ENCODE measurements at places on chromosomes 6 and 20.

GRCh38 chr6:30686009-30686907 is at the start of gene PPP1R18:
Gene PPP1R18 (minus strand): TSS chr6:30686645. CDS start chr6:30686018, 627 bp downstream.
- peak; percentile 54 for DNase-seq

GRCh38 chr6:133114973-133115372 is 126.2 kb upstream of the EYA4 start:
- DNase-seq: no peak

GRCh38 chr6:67629258-67629657 is 1005.8 kb upstream of the ADGRB3 start:
- DNase-seq: no peak

GRCh38 chr6:120899932-120900331 is 434.3 kb downstream of the TBC1D32 start:
- no peak for DNase-seq

- DNase-seq: no peak
Measured at GRCh38 chr20:17643531-17644188, 38.4 kb downstream of the RRBP1 start.

GRCh38 chr20:51100617-51101016 is 77.7 kb upstream of the KCNG1 start:
- no peak for DNase-seq

DNA sequence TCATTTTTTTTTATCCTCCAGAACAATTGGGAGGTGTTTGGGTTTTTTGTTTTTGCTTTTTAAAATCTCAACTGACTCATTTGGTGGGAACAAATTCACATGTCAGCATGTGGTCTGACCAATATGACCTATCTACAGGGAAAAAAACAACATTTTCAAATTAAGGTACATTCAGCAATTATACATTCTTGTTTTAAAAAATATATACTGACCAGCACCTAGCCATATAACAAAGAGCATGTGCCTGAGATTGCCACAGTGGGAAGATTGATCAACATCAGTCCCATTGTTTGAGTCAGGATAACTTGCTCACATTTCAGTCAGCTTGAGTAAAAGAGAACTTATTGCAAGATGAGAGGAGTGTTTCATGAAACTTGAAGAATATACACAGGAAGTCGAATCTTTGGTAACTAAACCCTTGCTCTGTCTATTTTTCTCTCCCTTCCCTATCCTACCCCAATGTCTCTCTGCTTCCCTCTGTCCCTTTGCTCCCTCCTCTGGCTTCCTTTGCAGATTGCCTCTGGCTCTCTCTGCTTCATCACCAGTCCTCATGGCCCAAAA is 163.2 kb upstream of the TAB2 start:
- no peak for DNase-seq

GRCh38 chr20:3784216-3784853 is 2.2 kb downstream of the CENPB start:
- DNase-seq: no peak

GRCh38 chr20:63121749-63122405 is 94.1 kb downstream of the YTHDF1 start:
- no peak for DNase-seq

DNA sequence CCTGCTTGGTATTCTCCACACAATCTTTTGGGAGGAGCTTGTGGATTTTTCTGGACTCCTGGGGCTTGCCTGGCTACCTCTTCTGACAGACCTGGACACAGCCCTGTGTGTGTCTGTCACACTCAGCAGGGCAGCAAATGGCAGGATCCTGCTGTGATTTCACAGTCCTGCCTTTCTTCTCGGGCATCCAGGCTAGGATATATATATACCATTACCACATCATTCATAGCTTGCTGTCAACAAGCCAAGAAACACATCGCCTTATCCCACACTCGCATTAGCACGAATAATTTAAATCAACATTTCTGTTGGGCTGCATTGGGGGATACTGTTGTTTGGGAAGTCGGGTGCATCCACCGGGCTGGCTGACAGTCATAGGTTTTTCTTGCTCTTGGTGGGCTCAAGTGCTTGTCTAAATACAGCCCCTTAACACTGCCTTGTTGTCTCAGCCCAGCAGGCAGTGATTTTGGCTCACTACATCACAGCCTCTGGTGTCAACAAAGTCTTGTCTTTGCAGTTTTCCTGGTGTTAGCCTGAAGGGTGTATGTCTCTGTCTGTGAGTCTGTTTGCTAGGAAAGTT is 154.9 kb upstream of the FERMT1 start:
- no peak for DNase-seq

- no peak for DNase-seq
Measured at GRCh38 chr6:115997990-115998585, 62.6 kb downstream of the FRK start.

DNA sequence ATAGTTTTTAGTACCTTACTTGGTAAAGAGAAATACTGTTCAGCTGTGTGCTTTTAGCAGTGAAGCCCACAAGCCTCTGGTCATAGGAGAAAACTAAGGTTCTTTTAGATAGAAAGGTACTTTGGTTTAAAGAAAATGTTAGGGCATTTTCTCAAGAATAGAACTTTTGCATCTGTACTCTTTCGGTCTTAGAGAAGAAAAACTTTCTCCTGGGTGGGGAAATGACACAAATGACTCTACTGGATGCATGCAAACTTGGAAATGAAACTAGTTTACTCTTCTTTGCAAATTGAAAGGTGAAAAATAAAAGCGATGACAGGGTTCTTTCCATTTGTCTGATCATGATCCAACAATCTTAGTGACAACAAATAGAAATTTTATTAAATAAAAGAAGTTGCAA is 2.1 kb upstream of the TMEM217 start:
- no peak for DNase-seq

- DNase-seq: no peak
Measured at GRCh38 chr6:149111556-149112115, 205.9 kb upstream of the TAB2 start.

GRCh38 chr20:6613280-6613861 is 154.1 kb upstream of the BMP2 start:
- DNase-seq: no peak

GRCh38 chr6:45118754-45119153 is 209.4 kb upstream of the RUNX2 start:
- DNase-seq: no peak

DNA sequence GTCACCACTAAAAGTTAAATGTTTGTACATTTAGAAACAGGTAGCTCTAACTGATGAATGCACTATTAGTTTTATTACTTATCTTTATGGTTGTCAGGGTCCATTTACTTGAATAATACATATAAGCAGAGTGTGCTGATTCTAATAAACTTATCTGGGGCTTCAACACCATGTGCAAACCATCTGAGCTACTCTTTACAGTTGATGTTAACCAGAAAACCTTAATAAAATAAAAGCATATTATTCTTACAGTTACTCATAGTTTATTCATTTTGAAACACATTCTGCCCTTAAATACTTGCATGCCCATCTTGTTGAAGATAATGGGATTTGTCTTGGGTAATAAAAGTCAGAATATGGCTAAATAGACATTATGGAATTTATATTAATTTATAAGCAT is 1042.2 kb downstream of the EPHA7 start:
- DNase-seq: no peak

- DNase-seq: peak; percentile 95
Measured at GRCh38 chr6:137873273-137873762, 6.3 kb downstream of the TNFAIP3 start.

DNA sequence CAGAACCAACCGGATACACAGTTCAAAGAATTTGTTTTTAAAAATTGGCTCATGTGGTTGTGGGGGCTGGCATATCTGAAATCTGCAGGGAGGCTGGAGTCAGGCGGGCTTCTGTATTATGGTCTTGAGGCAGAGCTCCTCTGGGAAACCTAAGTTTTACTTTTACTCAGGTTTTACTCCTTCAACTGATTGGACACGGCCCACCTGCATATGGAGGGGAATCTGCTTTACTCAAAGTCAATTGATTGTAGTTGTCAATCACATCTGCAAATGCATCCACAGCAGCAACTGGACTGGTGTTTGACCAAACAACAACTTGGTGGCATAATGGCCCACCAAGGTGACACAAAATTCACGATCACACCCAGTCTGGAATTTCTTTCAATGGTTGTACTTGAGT is 103.4 kb downstream of the ERMARD start:
- no peak for DNase-seq

- no peak for DNase-seq
Measured at GRCh38 chr6:90695316-90695715, 108.4 kb upstream of the MAP3K7 start.

DNA sequence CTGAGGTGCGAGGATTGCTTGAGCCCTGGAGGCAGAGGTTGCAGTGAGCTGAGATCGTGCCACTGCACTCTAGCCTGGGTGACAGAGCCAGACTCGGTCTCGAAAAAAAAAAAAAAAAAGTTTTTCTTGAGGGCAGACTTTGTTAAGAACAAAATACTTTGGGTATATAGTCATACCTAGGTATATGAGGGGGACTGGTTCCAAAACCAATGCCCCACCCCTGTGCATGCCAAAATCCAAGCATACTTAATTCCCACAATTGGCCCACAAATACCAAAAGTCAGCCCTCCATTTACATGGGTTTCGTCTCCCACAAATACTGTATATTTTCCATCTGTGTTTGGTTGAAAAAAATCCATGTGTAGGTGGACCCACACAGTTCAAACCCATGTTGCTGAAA is 119.9 kb downstream of the INSM1 start:
- no peak for DNase-seq

GRCh38 chr6:166435574-166435973 is 52.8 kb upstream of the MPC1 start:
- no peak for DNase-seq

DNA sequence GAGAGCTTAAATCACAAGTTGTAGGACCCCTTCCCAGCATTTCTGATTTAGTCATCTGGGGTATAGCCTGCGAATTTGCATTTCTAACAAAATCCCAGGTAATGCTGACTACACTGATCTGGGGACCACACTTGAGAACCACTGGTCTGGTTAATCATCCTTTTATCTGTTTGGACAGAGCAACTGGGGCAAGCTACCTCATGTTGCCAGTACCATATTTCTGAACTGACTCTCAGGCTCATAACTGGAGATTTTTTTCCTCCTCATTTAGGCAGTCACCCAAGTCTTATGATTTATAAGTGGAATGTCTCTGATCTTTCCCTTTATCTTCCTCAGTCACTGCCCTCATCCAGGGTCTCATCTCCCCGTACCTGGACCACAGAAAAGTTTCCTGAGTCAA is 12.0 kb upstream of the GTF3C6 start:
- DNase-seq: no peak

- DNase-seq: no peak
Measured at GRCh38 chr20:10916312-10916711, 242.5 kb upstream of the JAG1 start.

DNA sequence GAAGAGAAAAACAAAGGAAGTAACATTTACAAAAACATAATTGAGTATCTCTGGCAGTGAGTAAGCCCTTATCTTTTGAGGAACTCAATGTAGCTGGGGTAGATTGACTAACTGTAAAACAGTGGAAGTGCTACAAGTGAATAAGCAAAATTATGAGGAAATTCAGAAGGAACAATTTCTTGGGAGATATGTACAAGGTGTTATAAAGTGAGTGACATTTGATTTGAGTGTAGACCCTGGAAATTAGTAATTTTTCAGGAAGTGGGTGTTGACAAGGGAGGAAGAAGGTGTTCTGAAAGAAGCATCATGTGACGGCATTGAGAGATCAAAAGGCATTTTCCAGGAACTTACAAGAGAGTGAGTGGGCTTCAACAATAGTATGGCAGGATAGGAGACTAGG is 22.2 kb downstream of the XRN2 start:
- no peak for DNase-seq

Measured in HuH-7 (cell line).